OCI-M1 (cell line): ENCODE measurements at places on chromosomes 12 and 14.

- peak; percentile 73 for DNase-seq
Observed at GRCh38 chr12:29519585-29520182, 22.2 kb upstream of the OVCH1 start.

DNA sequence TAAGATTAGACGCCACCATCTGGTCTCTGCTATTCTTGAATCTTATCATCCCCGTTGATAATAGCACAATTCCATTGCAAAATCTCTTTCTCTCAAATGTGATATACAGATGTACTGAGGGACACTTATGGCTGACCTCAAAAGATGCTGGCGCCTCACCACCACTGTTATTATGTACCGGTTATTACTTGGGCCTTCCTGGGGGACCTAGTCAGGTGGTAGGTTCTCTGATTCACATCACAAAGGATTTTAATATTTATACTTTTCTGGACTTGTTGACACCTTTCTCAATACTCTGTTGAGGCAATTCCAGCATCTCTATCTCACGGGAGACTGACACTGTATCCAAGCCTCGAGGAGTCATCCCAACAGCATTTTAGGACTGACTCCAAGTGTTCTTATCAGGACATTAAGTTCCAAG is 21.3 kb upstream of the FAM234B start:
- DNase-seq: peak; percentile 44

GRCh38 chr12:85057370-85057963 is 21.3 kb downstream of the LRRIQ1 start:
- peak; percentile 76 for DNase-seq

GRCh38 chr12:94070520-94070919 is 77.9 kb upstream of the PLXNC1 start:
- no peak for DNase-seq

- no peak for DNase-seq
Observed at GRCh38 chr12:116958402-116959197, 47.9 kb downstream of the FBXW8 start.

DNA sequence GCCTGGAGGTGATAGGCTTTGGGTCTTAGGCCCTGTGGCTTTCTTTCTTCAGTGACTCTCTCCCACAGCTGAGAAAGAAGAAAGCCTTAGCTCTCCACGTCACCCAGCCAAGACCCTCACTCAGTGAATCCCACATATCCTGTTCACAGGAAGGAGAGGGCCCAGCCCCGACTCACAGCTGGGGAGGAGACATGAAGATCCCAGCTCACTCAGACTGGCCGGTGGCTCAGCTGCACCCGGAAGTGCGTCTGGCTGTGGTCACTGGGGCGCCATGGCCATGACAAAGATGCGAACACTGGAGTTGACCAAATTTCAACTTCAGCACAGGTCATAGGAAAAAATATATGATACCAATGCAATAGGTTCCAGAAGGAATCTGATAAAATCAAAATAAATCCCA is 14.2 kb downstream of the DLK1 start:
- no peak for DNase-seq
